Suppressor macrophage (primary cell): ENCODE measurements at places on chromosomes 2 and 18.

DNA sequence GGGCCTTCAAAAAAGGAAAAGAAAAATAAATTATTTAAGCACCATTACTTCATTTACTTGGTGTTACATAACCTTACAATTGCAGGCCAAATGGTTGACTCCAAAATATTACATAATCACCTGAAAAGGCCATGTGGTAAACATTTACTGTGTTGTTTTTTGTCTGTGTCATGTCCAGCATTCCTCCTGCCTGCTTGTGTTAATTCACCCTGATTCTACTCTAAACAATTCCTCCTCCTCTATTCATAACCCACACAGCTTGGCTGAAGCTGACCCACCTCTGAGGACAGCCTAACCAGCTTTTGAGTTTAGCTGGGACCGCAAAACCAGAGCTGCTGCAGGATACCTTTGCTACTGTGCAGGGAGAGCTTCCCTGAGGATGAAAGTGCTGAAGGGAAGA lies 35.4 kb downstream of the TMX3 start:
- peak; percentile 29 for DNase-seq

DNA sequence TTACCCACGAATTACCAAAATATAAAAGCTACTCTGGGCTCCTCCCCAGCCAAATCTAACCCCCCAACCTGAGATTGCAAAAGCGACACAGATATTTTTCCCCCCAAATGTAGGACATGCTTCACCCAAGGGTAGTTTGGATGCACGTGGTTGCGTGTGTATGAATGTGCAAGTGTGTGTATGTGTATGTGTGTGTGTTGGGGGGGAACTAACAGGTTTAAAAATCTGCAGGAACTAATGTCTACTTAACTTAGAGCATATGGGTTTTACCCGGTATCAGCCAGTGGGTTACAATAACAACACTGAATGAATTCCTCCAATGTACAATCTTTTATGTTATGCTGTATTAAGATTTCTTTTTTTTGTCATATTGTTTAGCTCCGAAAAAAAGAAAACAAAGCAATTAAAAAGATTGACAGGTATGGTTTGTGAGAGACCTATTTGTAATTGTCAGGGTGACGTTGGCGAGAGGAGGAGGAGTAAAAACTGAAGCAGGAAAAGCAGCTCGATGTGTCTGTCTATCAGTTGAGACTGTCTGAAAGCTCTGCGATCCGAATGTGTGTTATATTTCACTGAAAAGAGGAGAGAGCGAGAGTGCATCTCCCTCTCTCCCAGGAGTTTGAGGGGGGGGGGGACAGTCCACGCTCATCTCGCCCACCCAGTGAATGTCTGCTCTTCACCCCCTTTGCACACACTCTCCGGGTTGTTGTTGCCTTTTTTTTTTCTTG lies at the start of gene TSHZ1:
TSS of gene TSHZ1 (plus strand) at position 524 of the 728 bp plus-strand sequence. CDS start 1,080 bp downstream, outside the sequence.
- peak; percentile 60 for DNase-seq

DNA sequence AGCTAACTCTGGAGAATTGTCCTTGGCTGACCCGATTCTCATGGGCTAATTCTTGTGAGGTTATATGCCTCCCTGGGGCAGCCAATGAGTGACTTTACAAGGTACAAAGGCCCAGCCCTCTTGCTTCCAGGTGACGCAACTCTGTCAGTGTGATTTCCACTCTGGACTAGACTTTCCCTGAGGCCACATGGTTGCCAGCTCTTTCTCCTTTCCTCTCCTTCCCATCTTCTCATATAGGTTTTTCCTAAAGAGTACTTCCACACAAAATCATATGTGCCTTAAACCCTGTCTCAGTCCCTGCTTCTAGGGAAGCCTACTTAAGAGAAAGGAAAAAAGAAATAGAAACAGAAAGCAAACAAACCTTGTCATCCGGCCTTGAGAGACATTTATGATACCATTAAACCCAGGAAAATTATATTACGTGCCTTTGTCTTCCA lies 226.2 kb upstream of the ZSWIM2 start:
- DNase-seq: no peak

DNA sequence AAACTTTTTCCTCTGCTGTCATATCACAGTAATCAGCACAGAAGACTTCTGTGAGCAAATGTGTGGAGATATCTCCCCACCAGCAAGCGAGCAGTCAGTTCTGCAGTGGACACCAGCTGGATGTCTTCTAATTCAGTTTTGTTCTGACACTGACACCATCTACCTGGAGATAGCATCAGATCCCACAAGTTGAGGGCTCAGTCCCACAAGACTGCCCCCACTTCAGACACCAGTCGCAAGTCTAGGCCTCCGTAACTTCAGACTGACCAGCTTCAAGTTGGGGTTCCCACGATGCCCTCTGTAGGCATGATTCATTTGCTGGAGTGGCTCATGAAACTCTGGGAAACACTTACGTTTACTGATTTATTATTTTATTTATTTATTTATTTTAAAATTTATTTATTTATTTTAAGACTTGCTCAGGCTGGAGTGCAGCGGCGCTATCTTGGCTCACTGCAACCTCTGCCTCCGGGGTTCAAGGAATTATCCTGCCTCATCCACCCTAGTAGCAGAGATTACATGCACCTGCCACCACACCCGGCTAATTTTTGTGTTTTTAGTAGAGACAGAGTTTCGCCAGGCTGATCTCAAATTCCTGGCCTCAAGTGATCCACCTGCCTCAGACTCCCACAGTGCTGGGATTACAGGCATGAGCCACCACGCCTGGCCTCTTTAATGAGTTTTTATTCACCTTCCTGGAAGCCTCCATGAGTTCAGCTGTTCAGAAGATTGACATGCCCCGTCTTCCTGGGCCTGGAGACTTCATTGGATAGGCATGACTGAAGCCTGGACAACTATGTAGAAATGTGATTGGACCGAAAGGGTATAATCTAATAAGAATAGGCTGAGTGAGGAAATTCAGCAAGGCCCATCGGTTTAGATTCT lies 55.7 kb downstream of the PAPOLG start:
- DNase-seq: no peak

- DNase-seq: no peak
Observed at GRCh38 chr2:11314487-11314886, 29.9 kb downstream of the ROCK2 start.

GRCh38 chr2:151908204-151908882 lies 80.1 kb upstream of the ARL5A start:
- DNase-seq: no peak

GRCh38 chr18:56575819-56576663 lies 62.4 kb downstream of the TXNL1 start:
- DNase-seq: peak; percentile 77

DNA sequence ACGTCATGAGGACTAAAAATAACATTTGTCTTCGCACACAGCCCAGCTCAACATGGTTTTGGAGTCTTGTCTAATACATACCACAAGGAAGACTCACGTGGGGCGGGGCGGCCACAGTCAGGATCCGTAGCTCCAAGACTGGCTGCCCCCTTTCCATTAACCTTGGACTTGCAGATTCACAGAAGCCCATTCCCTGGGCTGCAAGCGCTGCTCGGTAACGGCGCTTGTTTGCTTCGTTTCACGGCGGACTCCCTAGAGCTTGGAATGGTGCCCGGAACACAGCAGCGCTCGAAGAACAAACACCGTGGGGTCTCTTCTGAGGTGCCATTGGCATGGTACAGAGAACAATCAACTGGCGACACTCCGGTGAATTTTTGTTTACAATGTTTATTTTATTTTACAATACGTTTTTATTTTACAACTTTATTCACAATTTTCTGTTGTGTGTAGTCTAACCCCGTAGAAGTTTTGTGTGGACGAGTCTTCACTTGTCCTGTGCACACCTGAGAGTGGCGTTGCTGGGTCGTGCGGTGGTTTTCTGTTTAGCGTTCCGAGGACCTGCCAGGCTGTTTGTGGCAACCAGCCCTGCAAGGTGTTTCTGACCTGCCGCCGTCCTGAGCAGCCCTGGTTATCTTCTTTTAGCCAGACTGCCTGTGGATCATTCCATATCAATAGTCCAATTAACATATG lies 126.5 kb downstream of the GALR1 start:
- DNase-seq: no peak

GRCh38 chr2:99957332-99958133 lies 184.9 kb downstream of the AFF3 start:
- no peak for DNase-seq

- no peak for DNase-seq
Observed at GRCh38 chr2:30373881-30374302, 73.2 kb upstream of the LCLAT1 start.

- DNase-seq: no peak
Observed at GRCh38 chr2:62347563-62348270, 151.8 kb downstream of the B3GNT2 start.

DNA sequence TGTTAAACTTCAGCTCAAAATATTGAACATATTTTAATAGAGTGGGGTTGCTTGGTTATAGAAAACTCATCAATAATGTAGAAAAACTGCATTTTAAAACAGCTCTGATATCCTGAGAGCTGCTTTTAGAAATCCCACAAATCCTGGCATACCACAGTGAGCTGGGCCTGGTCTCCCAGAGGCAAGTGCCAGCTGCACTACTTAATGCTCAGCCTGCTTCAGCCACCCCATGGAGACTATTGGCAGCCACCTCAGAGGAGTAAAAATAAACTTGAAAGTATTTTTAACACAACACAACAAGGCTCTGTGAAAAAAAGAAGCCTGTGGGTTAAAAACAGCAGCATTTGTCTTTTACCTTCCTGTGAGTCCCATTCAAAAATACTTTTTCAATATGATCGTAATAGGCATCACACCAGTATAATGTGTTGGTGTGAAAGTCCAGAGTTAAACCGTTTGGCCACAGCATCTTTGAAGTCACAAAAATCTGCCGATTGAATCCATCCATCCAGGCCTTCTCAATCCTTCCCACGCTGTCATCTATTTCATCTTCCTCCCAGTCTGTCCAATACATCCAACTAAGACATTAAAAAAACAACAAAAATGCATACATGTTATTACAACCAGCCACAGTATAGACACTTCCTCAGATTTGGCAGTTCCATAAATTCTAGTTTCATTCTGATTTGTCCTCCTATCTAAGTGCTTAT lies 1115.3 kb downstream of the LRP1B start:
- DNase-seq: no peak

DNA sequence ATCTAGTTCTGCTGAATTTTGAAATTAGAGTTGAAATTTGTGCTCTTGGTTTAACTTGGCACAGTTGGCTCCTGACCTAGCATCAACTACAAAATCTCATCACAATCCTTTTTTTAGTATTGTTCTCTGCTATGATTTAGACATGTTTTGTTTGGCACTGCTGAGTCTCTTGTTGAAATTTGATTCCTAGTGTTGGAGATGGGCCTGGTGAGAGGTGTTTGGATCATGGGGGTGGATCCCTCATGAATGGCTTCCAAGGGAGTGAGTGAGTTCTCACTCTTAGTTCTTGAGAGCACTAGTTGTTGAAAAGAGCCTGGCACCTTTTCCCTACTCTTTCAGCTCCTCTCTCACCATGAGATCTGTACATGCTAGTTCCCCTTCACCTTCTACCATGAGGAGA lies 605.6 kb upstream of the SLC39A10 start:
- DNase-seq: no peak

DNA sequence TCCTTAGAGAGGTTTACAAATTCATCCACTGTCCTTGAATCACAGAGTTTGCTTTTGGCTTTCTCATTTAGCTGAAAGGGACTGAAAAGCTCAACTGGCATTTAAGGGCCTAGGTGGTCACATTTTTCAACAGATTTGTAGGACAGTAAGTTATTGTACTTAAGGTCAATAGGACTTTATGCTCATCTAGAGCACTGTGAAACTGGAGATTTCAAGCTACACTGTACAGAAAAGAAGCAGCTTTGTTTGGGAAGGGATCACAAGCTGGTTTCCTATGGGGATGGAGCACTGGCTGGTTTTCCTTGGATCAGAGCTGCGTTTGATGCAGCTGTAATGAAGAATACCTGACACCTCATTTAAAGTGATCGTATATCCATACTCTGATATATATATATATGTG lies 482.7 kb downstream of the FBXO15 start:
- DNase-seq: no peak

GRCh38 chr2:237968048-237968862 lies 1.4 kb downstream of the UBE2F start:
- peak; percentile 85 for DNase-seq

DNA sequence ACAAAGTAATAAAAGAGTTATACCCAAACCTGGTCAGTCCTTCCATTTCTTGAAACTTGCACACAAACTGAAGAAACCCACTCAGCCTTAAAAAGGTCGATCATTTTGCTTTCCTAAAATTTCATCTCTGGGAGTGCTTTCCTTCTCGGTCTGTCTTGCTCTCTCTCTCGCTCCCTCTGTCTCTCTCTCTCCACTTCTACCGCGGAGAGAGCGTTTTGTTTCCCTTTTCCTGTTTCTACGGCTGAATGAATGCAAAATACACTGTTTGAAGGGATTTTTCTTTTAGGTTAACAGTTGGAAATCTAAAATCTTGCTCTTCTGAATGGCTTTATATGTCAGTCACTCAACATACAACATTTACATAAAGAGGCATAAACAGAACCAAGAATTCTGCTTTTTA lies 424.2 kb downstream of the TGIF1 start:
- DNase-seq: no peak

- DNase-seq: peak; percentile 68
Observed at GRCh38 chr2:69576880-69577279, 66.7 kb downstream of the AAK1 start.

DNA sequence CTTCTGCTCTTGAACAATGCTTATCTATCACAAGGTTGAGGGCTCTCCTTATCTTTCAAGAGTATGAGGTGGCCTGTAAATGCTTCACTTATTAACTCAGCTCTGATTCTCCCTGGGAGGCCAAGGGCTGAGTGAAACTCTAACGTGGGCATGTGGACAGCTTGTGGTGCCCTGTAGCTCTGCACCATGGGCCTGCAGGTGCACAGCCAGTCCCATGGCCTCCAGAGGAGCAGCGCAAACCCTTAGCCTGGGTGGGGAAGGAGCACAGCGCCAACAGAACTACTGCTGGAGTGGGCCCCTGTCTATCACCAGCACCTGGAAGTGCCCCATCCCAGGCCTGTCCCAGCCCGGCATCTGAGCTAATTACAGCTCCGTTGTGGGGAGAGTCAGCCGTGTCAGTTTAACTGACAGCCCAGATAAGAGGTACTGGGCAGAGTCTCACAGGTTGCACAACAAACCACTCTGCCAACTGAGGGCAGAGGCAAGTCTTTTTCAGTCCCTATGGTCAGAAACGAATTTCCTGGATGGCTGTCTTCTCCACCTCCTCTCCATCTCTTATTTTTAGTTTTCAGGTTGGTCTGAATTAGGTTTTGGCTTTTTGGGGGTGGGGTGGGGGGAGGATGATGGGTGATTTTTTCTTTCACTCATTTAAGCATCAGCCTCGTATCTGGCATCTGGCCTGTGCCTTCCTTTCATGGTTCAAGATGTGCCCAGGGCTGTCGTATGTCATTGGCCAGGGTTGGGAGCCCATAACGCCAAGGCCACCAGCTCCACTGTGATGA lies 219.5 kb downstream of the BCL2 start:
- DNase-seq: no peak
